ENCODE measurements at places on chromosomes 13 and 19.

- no peak for DNase-seq
Measured at GRCh38 chr19:30521937-30522336, 149.8 kb downstream of the ZNF536 start.

DNA sequence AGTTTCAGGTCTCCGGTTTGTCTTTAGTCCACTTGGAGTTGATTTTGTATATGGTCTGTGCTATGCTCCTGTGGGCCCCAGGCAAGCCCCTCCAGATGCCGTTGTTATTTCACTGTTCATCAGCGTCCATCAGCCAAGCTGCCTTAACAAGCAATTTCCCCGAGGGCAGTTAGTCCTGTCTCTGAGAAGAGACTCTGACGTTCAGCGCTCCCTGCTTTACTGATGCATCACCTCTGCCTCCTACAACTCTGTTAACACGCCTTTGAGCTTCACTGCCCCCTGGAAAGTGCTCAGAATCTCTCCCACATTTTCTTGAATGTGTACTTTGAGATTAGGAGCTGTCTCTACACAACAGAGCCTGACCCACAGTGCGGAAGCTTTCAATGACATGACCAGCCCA, 41.8 kb upstream of the UBAC2 start:
- DNase-seq: no peak

DNA sequence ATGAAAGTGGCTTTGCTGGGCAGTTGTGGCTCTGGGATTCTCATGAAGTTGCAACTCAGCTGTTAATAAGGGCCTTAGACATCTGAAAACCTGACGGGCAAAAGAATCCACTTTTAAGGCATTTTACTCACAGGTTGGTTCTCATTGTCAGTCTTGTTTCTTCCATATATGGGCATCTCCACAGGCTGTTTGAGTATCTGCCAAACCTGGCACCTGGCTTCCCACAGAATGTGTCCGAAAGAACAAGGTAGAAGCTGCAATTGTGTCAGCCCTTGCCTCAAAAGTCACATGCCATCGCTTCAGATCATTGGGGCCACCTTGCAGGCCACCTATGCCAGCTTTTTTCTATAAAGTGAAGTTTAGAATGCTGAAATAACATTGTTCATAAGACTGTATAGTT, 102.4 kb downstream of the KCTD12 start:
- DNase-seq: no peak

DNA sequence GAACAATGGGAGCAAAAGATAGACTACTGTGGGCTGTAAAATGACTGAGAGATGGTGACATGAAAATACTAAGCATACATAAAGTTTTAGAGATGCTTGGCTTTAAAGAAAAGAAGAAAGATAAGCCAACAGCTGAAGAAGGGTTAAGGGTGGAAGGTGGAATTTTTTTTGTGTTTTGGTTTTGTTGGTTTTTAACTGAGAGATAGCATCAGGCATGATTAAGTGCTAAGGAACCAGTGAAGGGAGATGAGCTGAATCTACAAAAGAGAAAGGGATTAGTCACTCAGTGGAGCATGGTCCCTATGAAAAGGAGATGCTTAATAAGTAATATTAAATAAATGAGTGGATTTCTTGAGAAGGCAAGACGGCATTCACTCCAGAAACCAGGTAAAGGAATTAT, 12.5 kb upstream of the TBC1D4 start:
- DNase-seq: no peak

GRCh38 chr13:24694907-24695306, 14.7 kb downstream of the ATP12A start:
- no peak for DNase-seq

GRCh38 chr13:36069881-36070366, 61.3 kb downstream of the DCLK1 start:
- no peak for DNase-seq

DNA sequence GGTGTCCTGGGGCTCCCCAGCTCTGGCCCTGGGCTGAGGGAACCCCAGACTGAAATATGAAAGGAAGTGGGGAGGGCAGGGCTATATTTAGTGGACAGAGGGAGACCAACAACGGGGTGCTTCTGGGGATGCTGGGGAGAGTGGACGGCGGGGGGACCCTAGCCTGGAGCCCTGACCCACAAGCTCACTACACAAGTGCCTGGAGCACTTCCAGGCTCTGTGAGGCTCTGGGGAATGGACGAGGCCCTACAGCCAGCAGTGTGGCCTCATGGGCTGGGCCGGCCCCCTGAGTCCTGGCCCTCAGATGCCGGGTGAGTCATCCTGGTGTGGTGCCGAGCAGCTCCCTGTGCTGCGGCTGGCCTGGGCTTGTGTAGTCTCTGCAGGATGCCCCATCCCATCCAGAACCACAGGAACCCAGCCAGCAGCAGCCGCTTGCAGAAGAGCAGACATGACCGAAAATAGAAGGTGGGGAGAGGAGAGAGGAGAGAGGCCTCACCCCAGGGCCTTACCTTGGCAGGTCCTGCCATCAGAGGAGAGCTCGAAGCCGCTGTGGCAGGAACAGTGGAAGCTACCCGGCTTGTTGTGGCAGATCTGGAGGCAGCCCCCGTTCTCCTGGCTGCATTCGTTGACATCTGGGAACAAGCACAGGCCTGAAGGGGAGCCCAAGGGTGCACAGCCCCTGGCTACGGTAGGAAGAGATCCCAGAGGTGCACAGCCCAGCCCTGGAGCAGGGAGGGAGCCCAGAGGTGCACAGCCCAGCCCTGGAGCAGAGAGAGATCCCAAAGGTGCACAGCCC, 26.1 kb downstream of the GAS6 start:
- no peak for DNase-seq

- no peak for DNase-seq
Measured at GRCh38 chr19:34104096-34104495, 68.2 kb upstream of the LSM14A start.

DNA sequence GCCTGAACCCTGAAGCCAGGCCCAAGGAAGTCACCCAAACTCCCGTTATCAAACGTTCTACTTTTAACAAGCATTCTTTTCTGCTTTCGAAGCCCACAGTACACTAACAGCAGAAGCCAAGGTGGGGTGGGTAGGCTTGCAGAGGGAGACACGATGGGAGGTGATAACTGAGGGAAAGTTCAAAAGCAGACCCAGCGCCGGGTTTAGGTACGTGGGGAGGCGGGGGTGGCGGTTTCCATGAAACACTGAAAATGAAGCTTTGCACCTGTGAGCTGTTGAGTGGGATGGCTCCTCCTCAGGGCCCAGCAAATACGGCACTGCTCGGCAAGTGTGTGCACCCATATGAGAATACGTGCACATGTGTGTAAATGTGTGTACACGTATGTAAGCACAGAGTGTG, 49.8 kb downstream of the KLF2 start:
- DNase-seq: no peak

- DNase-seq: no peak
Measured at GRCh38 chr13:110664041-110664440, 41.9 kb downstream of the CARS2 start.

DNA sequence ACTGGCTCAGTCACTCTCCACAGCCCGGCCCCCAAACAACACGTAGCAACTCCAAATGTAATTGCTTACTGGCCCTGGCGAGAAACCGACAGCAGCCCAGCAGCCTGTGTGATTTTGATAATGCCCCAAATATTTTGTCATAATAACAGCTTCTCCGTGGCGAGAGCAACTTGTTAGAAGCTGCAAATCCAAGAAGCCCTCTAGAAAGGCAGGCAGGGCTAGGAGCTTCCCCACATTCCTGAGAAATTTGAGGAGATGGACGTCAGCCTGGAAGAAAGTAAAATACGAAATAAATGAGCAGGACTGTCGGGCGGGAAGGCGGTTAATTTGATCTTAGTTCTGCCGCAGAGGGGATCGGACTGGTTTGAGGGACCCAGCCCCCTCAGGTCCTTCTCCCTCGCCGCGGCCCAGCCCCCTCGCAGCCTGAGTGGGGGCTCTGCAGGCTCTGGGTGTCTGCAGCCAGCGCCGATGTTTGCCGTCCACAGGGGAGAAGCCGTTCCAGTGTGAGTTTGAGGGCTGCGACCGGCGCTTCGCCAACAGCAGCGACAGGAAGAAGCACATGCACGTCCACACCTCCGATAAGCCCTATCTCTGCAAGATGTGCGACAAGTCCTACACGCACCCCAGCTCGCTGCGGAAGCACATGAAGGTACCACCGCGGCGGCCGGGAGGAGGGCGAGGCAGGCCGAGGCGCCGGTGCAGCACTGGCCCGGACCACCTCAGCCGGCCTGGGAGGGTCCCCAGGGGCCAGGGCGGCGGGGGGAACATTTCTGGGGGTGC, 3.1 kb downstream of the ZIC2 start:
- no peak for DNase-seq

- DNase-seq: no peak
Measured at GRCh38 chr13:53781941-53782340, 753.3 kb downstream of the OLFM4 start.

GRCh38 chr13:51995677-51996551, 15.3 kb downstream of the ATP7B start:
- DNase-seq: no peak

- peak; percentile 75 for DNase-seq
Measured at GRCh38 chr19:4609878-4610511, 29.3 kb upstream of the TNFAIP8L1 start.

DNA sequence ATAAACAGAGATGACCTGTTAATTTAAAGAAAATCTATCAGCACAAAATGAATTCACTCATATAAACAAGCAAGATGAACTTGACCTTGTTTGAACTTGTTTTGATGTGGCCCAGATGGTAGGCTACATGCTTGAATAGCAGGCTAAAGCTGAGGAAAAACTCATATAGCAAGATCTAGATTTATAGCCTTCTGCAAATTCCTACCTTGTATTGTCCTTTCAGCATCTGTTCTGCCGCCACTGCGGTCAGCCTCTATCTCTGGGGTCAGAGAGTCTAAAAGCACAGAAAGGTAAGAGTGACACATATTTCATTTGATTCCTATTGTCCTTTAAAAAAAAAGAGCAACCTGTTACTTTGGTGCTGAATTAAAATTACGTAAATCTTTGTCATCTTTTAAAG, 392.1 kb downstream of the DACH1 start:
- no peak for DNase-seq

- DNase-seq: no peak
Measured at GRCh38 chr13:65460136-65460535, 1770.0 kb downstream of the PCDH9 start.

GRCh38 chr19:47322058-47322457, 9.9 kb upstream of the C5AR2 start:
- DNase-seq: no peak

DNA sequence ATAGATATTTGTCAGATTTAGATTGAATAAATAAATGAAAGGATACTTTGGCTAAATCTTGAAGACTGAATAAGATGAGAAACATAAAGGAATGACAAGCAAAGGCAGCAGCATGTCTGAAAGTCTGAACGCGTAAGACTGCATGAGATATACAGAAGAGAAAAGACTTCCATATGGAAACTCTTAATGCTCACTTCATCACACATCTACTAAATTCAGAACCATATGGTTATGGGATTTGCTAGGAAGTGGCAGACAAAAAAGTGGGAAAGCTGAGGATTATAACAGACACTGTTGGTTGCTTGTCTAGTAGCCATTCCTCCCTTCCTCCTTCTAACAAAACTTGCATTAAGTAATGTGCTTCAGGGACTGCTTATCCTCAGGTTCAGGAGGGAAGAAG, 446.7 kb downstream of the KCTD12 start:
- peak; percentile 20 for DNase-seq

- DNase-seq: no peak
Measured at GRCh38 chr13:48852911-48853727, 122.6 kb upstream of the FNDC3A start.

DNA sequence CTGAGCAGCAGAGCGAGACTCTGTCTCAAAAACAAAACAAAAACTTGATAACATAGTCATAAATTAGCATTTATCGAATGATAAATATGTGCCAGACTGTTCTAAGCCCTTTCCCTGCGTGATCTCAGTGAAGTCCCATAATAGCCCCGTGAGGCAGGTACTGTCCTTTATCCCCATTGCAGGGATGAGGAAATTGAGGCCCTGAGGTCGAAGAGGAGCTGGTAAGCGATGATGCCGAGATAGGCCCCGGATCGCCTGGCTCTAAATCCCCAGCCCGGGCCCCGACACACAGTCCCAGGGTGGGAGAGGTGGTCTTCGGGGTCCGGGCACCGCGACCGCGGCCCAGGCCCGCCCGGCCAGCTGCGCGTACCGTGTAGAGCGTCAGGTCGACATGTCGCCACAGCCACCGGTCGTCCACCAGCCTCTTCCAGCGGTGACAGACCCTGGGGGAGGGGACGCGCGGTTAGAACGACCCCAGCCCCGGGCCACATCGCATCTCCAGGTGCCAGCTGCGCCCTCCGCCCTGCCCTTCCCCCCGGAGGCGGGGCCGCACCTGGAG, 625 bp downstream of the FBXL12 start:
- DNase-seq: no peak

DNA sequence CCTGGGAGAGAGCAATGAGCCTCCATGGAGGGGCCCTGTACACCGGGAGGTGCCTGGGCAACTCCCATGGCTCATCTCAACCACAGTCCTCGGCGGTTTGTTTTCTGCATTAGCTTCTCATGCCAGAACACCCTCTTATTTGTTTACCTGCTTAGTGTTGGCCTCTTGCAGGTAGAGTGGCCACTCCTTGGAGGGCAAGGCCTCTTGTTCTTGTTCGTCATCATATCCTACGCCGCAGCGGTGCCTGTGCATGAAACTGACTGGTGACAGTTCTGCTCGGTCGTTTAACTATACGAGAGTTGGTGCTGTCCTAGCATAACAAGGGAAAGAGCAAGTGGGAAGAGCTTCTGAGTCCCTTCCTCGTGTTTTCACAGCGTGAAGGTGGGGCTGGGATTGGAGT, 40.5 kb upstream of the RNF113B start:
- DNase-seq: no peak

DNA sequence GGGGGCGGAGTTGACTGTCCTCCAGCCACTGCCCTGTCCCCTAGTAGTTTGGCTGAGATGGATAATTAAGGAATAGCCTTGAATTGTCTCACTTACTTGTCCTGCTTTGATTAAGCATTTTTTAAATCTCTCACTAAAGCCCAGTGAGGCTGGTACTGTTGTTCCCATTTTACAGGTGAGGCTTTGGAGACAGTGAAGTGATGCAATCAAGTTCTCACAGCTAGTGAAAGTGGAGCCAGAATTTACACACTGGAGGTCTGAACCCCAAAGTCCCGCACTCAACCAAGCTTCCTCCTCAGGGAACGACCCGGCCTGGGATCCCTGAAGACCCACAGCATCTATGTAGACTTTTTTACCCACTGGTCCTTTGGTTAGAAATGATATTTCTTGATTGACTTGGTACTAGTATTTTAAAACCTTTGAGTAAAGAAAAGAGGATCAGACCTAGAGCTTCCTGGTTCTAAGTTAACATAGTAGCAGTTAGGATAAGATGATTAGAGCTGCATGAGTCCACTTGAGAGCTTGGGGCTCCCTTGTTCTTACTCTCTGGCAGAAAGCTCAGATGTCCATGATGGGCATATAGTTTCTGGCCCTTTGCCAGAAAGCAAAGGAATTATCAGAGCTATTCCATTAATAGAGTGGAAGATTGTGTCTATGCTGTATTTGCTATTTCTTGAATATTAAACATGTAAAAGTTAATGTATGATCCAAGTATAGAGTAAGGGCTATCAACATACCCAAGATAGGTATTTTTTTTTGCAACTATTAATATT, 154.3 kb downstream of the LMO7 start:
- no peak for DNase-seq

DNA sequence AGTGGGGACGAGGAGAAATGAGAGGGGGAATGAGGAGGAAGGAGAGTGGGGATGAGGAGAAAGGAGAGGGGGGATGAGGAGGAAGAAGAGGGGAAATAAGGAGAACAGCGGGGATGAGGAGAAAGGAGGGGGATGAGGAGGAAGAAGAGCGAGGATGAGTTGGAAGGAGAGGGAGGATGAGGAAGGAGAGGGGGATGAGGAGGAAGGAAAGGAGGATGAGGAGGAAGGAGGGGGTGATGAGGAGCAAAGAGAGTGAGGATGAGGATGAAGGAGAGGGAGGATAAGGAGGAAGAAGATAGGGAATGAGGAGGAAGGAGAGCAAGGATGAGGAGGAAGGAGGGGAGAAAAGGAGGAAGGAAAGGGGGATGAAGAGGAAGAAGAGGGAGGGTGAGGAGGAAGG, 14.0 kb upstream of the VSTM2B start:
- DNase-seq: no peak
